Liver (tissue), 10 donors: ENCODE measurements at places on chromosomes 11 and 22.
A peak's percentile ranks its signal among the peaks of the same experiment; 100 is the strongest.

DNA sequence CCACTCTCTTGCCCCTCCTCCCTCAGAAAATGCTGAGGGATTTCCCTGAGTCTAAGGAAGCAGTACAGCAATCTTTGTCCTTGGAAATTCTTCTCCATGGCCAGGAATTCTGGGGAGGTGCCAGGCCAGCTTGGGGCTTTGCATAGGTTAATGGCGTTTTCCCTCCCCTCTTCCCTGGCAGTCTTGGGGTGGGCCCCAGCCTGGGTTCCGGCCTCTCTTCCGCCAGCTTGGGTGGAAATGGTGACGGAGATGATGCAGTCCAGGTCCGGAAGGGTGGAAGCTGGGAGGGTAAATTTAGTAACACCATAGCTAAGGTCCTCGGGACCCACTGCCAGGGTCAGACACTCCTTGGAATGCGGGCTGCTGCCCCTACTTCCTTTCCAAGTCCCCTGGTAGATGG is 5.0 kb downstream of the PHLDB1 start:
- no peak for DNase-seq

DNA sequence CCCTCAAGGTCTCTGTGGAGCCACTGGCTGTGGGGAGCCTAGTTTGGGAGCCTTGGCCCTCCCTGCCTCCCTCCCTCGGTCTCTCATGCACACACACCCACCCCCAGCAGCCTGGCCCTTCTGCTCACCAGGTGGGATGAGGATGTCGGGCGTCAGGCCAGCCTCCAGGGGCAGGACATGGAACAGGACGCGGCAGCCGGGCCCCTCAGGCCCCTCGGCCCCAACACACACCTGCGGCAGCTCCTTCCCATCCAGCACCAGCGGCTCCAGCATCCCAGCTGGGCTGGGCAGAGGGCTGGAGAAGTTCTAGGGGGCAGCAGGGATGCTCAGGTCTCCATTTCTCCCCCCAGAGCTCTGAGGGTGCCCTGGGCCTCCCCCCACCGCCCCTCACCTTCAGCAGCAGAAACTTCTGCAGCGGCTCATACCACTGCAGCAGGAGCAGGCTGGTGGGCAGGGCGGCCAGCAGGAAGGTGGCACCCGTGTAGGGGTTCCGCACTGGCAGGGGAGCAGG is 11.2 kb downstream of the MAP4K2 start:
- DNase-seq: no peak

GRCh38 chr22:46547883-46548244 is 10.4 kb upstream of the CELSR1 start:
- DNase-seq: no peak

- DNase-seq: peak; percentile 36
These were observed 4.2 kb downstream of the AMPD3 start for GRCh38 chr11:10459029-10459970.

GRCh38 chr11:34356130-34356529 is 1.7 kb downstream of the ABTB2 start:
- no peak for DNase-seq

DNA sequence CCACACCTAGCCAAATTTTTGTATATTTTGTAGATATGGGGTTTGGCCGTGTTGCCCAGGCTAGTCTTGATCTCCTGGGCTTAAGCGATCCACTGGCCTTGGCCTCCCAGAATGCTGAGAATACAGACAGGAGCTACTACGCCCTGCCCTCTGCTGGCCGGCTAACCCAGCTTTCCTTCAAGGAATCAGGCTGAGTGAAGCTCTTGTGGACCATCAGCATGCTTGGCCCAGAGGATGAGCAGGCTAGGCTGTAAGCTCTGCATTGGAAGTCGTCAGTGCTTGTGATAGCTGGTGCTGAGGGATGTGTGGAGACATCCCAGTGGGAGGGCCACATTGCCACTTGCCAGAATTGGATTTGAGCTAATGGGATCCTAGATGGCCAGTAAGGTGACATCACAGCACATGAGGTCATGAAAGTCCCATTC is 60.6 kb downstream of the MED15 start:
- DNase-seq: no peak

GRCh38 chr22:49925525-49926128 is 7.2 kb downstream of the CRELD2 start:
- DNase-seq: no peak

DNA sequence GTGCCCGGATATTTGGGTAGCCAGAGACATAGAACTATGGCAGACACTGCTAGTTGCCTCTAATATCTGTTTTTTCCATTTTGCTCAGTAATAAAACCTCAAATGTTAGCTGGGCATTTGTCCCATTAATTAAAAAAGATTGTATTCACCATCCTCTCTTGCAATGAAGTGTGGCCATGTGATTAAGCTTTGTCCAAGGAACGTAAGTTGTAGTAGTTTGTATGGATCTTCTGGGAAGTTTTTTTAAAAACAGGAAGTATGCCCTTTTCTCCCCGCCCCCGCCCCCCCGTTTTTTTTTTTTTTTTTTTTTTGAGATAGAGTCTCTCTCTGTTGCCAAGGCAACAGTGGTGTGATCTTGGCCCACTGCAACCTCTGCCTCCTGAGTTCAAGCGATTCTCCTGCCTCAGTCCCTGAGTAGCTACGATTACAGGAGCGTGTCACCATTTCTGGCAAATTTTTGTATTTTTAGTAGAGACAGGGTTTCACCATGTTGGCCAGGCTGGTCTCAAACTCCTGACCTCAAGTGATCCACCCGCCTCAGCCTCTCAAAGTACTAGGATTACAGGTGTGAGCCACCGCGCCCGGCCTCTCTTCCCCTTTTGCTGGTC is 1.7 kb upstream of the TMEM135 start:
- no peak for DNase-seq

GRCh38 chr11:62856333-62856895 is 17.0 kb upstream of the WDR74 start:
- DNase-seq: no peak

- no peak for DNase-seq
These were observed 21.4 kb downstream of the MRPL23 start for GRCh38 chr11:1968454-1969002.

- DNase-seq: no peak
These were observed 91.7 kb downstream of the BRD1 start for GRCh38 chr22:49735901-49736421.

GRCh38 chr22:50621948-50622722 is 5.8 kb downstream of the ARSA start:
- DNase-seq: no peak

- no peak for DNase-seq
These were observed 25.3 kb upstream of the PATE1 start for GRCh38 chr11:125720781-125721180.

DNA sequence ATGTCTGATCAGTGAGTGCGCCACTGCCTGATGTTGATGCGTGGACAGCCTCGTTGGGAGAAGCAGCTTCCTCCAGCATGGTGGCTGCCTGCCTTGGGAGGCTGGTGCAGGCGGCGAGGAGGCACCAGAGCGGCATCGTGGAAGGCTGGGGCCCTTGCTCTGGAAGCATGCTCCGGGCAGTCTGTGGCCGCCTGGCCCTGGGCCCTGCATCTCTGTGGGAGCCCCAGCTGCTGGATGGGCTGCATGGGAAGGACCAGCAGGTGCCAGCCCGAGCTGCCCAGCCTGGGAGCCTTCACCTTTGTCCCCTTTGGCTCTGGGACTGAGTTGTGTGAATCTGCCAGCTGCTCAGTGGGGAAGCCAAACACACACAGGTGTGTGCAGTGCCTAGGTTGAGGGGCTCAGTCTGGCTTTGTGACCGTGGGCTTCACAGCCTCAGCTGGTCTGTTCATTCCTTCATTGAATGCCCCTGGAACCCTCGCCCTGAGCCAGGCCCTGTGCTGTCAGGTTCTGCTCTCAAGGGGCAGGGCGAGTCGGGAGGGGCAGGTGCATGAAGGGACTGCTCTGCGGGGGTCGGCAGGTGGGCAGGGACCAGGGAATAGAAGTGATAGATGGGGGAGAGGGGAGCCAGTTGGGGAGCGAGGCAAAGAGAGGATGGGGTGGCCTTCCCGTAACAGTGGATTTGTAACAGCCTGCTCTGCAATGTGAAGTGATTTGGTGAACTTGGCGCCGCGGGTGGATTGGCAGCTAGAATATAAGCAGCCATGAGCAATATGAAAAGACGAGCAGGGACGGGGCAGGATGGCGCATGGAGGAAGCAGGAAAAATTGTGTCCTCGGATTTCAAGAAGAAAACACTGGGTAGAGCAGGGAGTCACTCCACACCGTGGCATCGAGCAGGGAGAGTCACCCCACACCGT is 354.2 kb downstream of the TBC1D22A start:
- DNase-seq: no peak

- DNase-seq: no peak
These were observed 548.3 kb downstream of the MIAT start for GRCh38 chr22:27205492-27206373.

GRCh38 chr11:43392713-43393112 is 34.0 kb downstream of the TTC17 start:
- DNase-seq: no peak

DNA sequence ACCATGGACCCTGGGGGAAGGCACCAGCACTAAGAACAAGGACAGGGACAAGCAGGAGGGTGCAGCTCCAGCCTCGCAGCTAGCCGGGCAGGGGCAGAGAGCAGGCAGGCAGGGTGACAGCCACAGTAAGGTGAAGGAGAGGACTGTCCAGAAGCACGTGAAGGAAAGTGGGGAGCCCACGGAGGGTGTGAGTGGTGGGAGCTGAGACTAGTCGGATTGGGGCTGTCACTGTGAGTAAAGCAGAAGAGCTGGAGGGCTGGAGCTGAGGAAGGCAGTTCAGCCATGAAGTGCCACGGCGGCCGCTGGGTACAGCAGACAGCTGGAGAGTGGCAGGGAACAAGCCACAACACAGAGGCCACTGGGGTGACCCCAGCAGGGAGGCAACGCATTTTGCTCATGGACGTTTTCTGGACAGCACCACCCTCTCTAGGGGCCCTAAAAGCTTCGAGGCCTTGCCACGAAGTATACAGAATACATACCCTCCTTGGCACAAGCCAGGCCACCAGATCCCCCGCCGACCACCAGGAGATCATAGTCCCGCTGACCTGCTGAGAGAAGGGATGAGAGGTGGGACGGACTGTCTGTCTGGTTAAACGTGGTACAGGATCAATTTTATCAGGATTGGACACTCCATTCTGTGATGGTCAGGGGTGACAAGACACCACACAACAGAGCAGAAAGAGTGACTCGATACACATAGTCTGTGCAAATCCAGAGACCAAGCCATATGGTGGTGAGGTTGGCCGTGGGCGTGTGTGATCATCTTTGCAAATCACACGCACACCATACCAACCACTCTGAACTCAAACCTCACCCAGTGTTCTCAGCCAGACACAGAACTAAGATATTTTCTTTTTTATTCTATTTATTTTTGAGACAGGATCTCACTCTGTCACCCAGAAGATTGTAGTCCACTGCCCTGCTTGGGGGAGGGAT is 10.8 kb upstream of the COMT start:
- DNase-seq: no peak

DNA sequence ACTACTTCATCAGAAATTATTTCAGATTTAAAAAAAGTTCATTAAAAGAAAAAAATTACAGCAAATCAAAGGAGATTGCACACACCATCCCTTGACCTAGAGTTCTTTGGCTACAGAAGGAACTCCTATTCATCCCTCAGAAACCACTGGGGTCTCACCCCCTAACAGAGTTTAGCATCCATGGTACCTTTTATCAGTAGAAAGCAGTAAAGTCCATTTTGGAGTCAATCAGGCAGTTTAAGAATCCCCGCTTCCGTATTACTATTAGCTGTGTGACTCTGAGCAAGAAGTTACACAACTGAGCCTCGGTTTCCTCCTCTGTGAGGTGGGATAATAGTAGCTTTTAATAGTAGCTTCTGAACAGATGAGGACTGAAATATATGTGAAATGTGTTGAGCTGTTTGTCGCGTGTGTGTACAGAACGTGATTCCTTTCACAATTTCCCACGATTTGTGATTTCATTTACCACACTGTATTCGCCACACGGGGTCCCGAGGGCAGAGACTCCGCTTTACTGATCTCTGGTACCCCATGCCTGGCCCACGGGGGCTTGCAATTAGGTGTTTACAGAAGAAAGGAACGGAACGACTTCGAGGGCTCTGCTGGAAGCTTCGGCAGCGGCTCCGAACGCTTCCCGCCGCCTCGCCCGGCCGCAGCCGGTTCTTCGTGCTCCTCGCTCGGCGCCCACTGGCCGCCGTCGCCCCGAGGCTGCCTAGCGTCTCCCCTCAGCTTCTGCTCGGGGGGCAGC is 72.5 kb upstream of the ZBED5 start:
- DNase-seq: no peak

DNA sequence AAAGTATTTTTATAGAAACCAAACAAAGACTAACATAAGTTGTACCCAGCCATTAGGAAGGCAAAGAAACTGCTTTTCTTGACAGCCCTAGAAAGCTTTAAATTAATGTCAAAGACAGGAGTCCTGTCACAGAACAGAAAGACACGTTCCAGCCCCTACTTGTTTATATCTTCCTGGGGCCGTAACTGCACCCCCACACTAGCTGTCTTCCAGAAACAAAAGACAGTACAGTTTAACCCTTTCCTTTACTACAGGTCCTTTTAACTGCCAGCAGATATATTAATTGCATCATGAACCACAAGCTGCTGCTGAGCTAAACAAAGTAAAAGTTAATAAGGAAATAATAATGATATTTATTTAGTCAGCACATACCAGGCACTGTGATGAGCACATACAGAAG is 20.3 kb upstream of the CFAP300 start:
- DNase-seq: no peak

GRCh38 chr11:61829806-61830205 is 1.7 kb downstream of the FADS2 start:
- no peak for DNase-seq

DNA sequence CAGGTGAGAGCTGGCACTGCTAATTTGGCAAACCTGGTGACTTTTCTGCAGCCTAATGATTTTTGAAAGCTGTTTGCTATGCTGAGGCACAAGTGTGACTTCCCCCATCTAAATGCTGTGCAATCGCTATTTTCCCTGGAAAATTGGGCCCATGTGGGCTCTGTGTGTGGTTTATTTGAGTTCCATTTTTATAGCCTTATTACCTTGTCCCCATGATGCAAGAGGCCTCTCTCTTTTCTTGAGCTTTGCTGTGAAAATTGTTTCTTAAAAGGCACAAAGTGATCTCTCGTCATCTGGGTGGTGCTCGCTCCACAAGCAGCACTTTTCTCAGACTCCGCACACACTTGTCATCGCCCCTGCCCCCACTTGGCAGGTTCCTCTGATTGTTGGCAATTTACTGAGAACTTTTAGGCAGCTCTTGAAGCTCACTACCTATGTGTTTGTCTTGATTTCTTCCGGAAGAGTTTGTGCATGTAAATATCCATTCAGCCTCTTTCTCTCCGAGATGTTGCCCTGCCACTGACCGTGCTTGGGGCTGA is 24.9 kb downstream of the BMAL1 start:
- DNase-seq: no peak

DNA sequence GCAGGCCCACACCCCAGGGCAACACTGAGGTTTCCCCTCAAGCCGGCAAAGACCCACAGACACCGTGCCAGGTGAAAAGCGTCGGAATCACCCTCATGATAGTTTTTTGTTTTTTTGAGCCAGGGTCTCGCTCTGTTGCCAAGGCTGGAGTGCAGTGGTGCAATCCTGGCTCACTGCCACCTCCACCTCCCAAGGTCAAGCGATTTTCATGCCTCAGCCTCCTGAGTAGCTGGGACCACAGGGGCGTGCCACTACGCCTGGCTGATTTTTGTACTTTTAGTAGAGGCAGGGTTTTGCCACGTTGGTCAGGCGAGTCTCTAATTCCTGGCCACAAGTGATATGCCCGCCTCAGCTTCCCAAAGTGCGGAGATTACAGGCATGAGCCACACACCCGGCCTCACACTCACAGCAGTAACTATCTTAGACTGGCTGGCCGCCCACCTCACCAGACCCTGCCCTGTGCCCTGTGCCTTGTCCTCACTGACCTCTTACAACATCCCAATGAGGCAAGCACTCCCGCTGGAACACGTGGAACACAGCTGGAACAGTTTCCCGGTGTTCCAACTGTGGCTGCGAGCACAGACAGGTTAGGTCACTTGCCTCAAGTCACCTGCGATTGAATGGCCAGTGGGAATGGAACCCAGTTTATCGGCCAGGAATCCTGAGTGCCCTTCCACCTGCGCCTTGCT is 21.1 kb downstream of the LRRC10B start:
- DNase-seq: peak; percentile 70
